ENCODE measurements at places on chromosomes 4 and X. TPM values are rescaled to one million over a fixed set of nuclear protein-coding genes. Genes with fewer than 3 reads are reported as not detected.

The GDI1 gene
- 46.4 TPM for polyA plus RNA-seq

The HEPH gene
- 2.0 TPM for polyA plus RNA-seq

The CYLC1 gene
- not detected for polyA plus RNA-seq

The BST1 gene
- 1.5 TPM for polyA plus RNA-seq

The PDGFRA gene
- polyA plus RNA-seq: 3.9 TPM

The CRLF2 gene
- polyA plus RNA-seq: 0.09 TPM

The RRH gene
- polyA plus RNA-seq: 0.07 TPM

The NUDT10 gene
- polyA plus RNA-seq: 0.29 TPM

The UPF3B gene
- 20.6 TPM for polyA plus RNA-seq

The CT45A1 gene
- polyA plus RNA-seq: not detected

The SPIN3 gene
- 2.9 TPM for polyA plus RNA-seq

The DCAF12L2 gene
- 0.16 TPM for polyA plus RNA-seq

The EFHC2 gene
- 1.1 TPM for polyA plus RNA-seq

The LONRF3 gene
- 0.34 TPM for polyA plus RNA-seq
